ENCODE measurements at places on chromosomes 5 and 9.
A peak's percentile ranks its signal among the peaks of the same experiment; 100 is the strongest.

DNA sequence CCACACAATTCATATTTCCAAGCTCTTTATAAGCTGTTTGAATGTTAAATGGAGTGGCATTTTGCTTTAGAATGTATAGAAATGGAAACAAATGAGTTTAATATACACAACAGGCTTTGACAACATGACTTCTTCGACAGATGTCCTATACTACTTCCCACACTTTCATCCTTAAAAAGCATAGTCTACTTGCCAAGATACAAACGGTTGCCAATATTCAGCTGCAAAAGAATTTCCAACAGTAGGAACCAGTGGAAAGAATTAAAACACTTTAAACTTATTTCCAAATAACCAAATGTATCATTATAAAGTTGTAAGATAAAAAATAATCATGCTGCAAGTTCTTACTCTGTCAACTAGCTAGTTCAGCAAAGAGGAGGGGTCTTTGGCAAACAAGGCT, 456.4 kb downstream of the PDE4D start:
- DNase-seq, result no peak

DNA sequence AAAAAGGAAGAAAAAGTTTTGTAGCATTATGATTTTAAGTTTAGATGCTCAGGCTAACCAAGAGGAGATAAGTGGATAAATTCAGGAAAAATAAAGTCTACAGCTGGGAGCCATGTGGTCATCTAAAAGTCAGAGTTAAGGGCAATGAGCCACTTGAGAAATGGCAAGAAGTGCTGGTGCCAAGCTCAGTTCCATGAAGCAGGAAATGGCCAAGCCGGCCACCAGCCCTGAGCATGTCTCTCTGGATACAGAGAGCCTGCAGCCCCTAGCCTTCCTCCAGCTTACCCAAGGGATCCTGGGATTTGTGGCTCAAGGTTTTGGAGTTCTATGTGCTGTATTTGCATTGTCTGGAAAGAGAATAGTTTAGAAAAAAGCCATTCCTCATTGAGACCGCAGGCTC, 12.2 kb upstream of the S1PR3 start:
- DNase-seq, result no peak

DNA sequence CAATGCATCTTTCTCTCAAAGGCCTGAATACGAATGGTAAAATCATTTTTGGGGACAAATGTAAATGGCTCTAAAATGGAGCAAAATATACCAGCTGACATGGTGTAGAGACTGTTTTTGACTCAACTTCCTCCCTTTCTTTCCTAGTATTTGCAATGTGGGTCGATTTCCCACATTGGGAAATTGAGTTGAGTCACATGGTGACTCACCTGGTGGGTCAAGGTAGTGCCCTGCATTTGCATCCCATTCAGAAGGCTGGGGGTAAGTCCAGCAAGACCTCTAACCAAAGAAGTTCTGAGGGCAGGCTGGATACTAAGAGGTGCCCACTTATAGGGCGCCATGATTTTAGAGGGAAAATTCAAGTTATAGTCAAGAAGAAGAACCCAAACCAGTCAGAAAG, 179.6 kb upstream of the MPDZ start:
- DNase-seq, result no peak

DNA sequence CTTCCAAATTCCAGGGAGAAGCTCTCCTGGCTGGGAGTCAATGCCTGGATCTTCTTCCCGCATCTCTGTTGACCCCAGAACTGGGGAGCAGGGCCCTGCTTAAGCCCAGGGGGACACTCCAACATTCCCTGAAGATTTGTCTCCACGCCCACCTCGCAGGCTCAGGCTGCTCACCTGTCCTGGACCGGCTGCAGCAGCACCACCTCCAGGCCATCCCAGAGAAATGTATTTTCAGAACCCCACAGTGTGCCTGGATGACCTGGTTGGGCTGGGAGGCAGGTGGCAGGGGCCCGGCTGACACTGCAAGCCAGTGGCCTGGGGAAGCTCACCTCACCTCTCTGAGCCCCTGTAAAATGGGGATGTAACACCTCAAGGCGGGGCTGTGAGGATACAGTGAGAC, 27.1 kb upstream of the ZBTB43 start:
- DNase-seq, result no peak

- no peak for DNase-seq
Measured at GRCh38 chr5:140926443-140927227, 536 bp downstream of the PCDHAC1 start.

DNA sequence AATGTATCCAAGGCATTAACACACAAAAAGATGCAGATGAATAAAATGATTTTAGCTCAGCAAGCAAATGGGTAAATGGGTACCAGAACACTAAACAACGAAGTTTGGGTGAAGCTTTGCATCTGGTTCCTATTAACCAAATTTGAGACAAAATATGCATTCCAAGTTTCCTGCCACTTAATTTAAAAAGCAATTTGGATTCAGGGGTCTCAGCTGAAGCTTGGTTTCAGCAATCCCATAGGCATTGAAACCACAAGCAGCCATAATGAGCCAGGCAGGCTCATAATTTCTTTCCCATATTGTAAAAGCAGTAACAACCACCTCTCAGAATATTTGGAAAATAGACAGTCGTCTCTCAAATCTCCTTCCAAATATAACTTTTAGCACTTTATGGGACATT, 138.9 kb downstream of the NXNL2 start:
- DNase-seq, result no peak

- no peak for DNase-seq
Measured at GRCh38 chr9:100099722-100100042, 639 bp downstream of the INVS start.

- DNase-seq, result no peak
Measured at GRCh38 chr5:14061106-14061505, 82.0 kb upstream of the TRIO start.

- no peak for DNase-seq
Measured at GRCh38 chr9:79352322-79352721, 219.4 kb upstream of the TLE4 start.

- peak; percentile 2 for DNase-seq
Measured at GRCh38 chr9:785997-786396, 55.5 kb upstream of the DMRT1 start.

DNA sequence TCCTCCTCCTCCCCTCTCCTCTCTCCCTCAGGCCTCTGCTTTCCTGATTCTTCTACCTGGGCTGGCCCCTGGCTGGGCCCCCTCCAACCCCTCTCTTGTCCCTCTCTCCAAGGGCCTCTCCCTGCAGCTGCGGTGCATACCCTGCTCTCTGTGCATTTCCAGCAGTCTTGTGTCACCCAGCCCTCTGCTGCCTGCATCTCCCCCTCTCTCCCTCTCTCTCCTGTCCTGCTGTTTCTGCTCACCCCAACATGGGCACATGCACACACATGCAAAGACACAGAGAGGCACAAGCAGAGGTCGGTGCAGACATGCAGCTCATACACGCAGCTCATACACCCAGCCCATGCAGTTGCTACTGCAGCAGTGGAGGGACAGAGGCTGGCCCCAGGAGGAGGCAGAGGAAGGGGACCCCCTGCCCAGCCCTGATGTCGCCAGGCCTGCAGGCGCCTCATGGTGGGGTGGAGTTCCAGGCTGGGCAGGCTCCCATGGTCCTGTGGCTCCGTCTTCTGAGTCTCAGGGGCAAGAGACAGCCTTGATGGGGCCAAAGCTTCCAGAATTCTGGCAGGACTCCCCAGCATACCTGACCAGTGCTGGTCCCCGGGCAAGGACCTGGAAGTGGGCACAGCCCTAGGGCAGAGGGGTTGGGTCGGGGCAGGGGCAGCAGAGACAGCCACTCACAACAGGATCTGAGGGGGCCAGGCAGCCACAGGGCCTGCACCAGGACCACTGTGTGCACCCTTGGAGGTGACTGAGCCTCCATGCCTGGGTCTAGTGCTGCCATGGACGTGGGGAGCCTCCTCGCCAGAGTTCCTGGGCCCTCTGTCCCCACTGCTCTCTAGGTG, 216.9 kb downstream of the C9orf50 start:
- no peak for DNase-seq

DNA sequence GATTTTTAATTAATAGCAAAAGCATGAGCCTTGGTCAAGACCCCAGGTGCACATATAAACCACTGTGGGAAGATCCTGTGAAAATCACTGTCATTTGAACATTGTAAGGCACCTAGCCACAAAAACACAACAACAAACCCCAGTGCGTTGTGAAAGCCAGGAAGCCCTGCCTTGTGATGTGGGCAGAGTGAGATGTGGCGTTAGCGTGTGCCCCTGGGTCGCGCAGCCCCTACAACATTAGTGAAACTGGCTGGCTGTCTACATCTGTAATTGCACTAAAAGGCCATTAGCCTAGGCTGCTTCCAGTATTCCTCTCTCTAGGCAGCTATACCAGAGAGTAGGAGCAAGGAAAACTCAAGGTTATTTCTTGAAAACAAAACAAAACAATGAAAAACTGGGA, 21.1 kb upstream of the PDZD2 start:
- peak; percentile 6 for DNase-seq

- no peak for DNase-seq
Measured at GRCh38 chr9:10875752-10876151, 262.9 kb upstream of the PTPRD start.

- DNase-seq, result peak; percentile 49
Measured at GRCh38 chr5:131810510-131811249, 13.9 kb upstream of the FNIP1 start.

All from MV-4-11 (cell line).